ENCODE measurements at places on chromosomes 2 and 18. TPM values are rescaled to one million over a fixed set of nuclear protein-coding genes. Genes with fewer than 3 reads are reported as not detected.
A peak's percentile ranks its signal among the peaks of the same experiment; 100 is the strongest.

DNA sequence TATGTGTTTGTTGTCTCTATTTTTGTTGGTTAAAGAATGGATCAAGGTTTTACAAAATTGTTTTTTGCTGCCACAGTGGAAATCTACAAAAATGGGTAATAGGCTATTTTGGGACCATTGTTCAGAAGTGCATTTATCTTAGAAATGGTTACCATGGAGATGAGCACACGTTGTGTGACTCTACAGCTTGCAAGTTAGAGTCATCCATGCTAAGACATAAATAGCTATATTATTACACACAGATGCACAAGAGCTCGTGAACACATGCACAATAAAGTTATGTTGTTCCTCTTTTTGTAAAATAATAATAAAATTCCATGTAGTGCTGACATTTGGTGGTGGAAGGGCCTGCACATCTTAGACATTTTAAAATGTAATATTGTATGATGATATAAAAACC, 15.5 kb upstream of the DUSP19 start:
- peaks cover 36% of the 10 kb centered on the region for H3K27me3 ChIP-seq
- no peak for DNase-seq
- no peaks in the 10 kb centered on the region for H3K4me1 ChIP-seq
- H3K4me3 ChIP-seq = no peak overlapping the region
- H3K36me3 ChIP-seq = no peaks in the 10 kb centered on the region

DNA sequence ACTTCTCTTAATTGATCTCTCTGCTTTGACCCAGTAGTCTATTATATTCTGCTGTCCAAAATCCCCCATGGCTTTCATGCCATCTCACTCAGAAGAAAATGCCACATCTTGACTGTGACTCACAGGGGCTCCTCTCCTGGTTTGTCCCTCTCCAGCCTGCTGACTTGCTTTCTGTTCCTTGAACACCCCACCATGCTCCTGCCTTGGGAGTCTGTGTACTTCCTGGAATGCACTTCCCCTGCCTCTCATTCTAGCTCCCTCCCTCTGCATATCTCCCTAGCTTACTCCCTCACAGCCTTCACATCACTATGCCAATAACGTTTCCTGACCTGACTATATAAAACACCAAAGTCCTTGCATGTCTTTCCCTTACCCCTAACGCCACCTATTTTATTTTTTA, 167.2 kb downstream of the TRIB2 start:
- H3K4me1 ChIP-seq = peaks cover 7% of the 10 kb centered on the region
- no peaks in the 10 kb centered on the region for H3K27me3 ChIP-seq
- H3K36me3 ChIP-seq = peaks cover 6% of the 10 kb centered on the region
- no peak overlapping the region for H3K4me3 ChIP-seq

- H3K36me3 ChIP-seq = peaks cover 2% of the 10 kb centered on the region
- H3K4me1 ChIP-seq = peaks cover 22% of the 10 kb centered on the region
- H3K27me3 ChIP-seq = no peaks in the 10 kb centered on the region
- no peak for DNase-seq
Observed at GRCh38 chr2:175154661-175155082, 13.3 kb downstream of the ATF2 start.

DNA sequence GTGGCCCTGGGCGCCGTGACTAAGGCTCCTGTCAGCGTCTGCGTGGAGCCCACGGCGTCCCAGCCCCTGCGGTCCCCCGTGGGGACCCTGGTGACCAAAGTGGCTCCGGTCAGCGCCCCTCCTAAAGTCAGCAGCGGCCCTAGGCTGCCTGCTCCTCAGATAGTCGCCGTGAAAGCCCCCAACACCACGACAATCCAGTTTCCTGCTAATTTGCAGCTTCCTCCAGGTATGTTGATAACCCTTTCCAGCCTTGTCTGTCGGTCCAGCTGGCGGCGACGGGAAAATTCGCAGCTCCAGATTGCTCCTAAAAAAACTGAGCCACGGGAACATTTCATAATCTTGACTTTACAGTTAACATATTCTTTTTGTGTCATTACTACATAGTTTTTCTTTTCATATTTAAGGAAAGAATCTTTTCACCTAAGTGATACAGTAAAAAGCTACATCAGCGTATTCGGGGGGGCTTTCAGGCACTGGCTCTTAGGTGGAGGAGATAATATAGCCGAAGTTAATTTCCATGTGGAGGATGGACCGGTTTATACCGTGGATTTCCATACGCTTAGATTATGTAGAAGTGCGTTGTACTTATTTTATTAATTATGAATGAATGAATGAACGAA, 916 bp downstream of the TAF4B start:
- no peak for DNase-seq
- peak overlapping the region; percentile 96 for H3K4me3 ChIP-seq
- no peaks in the 10 kb centered on the region for H3K36me3 ChIP-seq
- H3K27ac ChIP-seq = peak overlapping the region; percentile 92

DNA sequence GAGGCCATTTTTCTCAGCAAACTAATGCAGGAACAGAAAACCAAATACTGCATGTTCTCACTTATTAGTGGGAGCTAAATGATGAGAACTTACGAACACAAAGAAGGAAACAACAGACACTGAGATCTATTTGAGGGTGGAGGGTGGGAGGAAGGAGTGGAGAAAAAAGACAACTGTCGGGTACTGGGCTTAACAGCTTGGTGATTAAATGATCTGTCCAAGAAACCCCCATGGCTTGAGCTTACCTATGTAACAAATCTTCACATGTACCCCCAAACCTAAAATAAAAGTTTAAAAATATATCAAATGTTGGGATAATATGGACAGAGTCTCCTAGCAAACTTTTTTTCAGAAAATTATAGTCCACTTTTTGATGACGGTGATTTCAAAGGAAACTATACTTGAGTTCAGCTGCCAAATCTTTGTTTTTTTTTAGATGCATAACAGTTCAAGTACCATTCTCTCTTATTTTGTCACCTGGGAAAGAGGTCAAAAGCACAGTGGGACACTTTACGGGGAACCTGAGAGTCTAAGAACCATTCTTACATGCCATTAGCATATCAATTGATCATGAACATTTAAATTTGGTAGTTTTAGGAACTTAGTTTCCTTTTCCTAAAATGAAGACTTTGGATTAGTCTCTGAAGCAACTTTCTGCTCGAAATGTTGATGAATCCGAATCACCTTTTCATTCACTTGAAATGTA, 835.0 kb downstream of the NRXN1 start:
- H3K27me3 ChIP-seq = no peaks in the 10 kb centered on the region
- no peaks in the 10 kb centered on the region for H3K4me1 ChIP-seq
- DNase-seq = no peak

DNA sequence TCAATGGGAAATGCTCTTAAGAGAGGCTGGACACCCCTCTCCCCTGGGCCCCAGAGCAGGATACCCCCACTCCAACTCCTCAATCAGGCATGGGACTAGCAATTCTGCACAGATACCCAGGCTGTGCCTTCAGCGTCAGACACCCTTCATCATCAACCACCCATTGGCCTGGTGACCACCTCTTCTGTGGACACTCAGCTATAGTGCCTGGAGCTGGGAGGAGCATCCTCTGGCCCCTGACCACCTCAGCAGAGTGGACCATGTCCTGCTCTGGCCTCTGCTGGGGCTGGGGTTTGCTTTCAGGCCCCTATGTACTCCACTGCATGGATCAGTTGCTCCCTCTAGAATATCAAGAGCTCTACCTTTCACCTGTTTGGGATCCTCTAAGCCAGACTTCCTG, 35.1 kb downstream of the TGFA start:
- H3K4me3 ChIP-seq = no peak overlapping the region
- H3K4me1 ChIP-seq = peaks cover 8% of the 10 kb centered on the region
- no peak for DNase-seq
- H3K27me3 ChIP-seq = no peaks in the 10 kb centered on the region
- no peak overlapping the region for H3K27ac ChIP-seq
- H3K36me3 ChIP-seq = no peaks in the 10 kb centered on the region

GRCh38 chr2:28600181-28600580, 104.3 kb downstream of the PLB1 start:
- DNase-seq = no peak
- H3K4me3 ChIP-seq = no peak overlapping the region
- no peaks in the 10 kb centered on the region for H3K36me3 ChIP-seq
- H3K4me1 ChIP-seq = peaks cover 11% of the 10 kb centered on the region

- H3K27me3 ChIP-seq = no peaks in the 10 kb centered on the region
- H3K36me3 ChIP-seq = peaks cover 9% of the 10 kb centered on the region
- H3K4me3 ChIP-seq = peak overlapping the region; percentile 5
- H3K27ac ChIP-seq = no peak overlapping the region
- no peak for DNase-seq
- H3K4me1 ChIP-seq = peaks cover 31% of the 10 kb centered on the region
Observed at GRCh38 chr2:241146286-241146685, 3.0 kb downstream of the PASK start.

GRCh38 chr2:59594671-59595222, 958.7 kb downstream of the BCL11A start:
- H3K36me3 ChIP-seq = no peaks in the 10 kb centered on the region
- H3K4me1 ChIP-seq = no peaks in the 10 kb centered on the region
- H3K4me3 ChIP-seq = no peak overlapping the region
- no peak overlapping the region for H3K27ac ChIP-seq

DNA sequence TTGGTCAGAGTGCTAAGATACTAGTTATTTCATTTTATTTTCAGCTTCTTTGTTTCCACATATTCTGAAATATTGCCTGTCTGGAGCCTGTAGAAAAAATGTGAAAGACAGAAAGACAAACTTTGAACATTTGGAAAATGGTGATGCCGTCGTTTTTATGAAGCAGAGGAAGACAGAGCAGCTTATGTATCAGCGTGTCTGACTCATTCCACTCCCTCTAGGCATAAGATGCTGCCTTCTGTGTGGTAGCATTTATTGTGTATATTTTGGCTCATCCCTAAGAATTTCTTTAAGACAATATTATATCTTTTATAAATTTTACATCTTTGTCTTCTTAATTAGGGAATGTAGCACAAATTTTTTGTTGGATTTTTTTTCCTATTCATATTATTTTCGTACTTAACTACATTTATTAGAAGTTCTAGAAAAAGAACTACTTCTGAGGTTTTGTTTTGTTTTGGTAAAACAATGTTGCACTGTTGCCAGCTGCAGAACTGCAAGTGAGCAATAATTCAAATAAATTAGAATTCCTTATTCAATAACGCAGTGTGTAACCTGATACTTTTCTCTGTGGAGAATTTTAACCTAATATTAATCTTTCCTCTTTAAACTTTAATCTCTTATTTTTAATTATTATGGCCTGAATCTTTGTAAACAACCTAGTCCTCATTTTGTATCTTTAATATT, 300.4 kb downstream of the ZNF407 start:
- H3K4me1 ChIP-seq = peaks cover 13% of the 10 kb centered on the region
- no peak for DNase-seq
- no peak overlapping the region for H3K4me3 ChIP-seq

GRCh38 chr2:50108245-50108644, 923.7 kb downstream of the NRXN1 start:
- no peak overlapping the region for H3K27ac ChIP-seq
- DNase-seq = no peak
- no peaks in the 10 kb centered on the region for H3K36me3 ChIP-seq
- no peaks in the 10 kb centered on the region for H3K4me1 ChIP-seq
- no peak overlapping the region for H3K4me3 ChIP-seq

DNA sequence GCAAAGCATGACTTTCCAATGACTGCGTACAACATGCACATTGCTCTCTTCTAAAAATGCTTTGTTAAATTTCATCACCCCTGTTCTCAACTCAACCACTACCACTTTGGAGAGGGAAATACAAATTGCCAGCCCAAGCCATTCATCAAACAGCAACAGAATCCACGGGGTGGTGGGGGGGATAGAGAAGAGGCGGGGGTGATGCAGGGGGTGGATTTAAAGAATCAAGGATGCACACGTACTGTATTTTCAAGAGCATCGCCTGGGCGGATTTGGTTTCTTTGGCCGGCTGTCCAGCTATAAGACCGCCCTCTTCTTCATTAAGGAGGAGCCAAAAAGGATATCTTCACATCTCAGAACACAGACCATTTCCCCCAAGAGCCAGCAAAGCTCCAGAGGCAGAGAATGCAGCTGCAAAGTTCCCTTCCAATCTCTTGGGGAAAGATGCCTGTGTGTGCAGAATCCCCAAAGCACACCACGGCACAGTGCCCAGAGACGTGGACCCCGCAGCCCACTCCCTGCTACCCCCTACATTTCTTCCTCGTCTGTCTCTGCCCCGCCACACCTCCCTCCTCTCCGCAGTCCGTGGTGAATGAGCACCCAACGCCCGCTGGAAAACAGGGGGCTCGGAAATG, 977 bp downstream of the SLC8A1 start:
- H3K4me3 ChIP-seq = peak overlapping the region; percentile 72
- no peak for DNase-seq
- no peak overlapping the region for H3K27ac ChIP-seq
- H3K27me3 ChIP-seq = peaks cover 39% of the 10 kb centered on the region
- peaks cover 10% of the 10 kb centered on the region for H3K4me1 ChIP-seq

DNA sequence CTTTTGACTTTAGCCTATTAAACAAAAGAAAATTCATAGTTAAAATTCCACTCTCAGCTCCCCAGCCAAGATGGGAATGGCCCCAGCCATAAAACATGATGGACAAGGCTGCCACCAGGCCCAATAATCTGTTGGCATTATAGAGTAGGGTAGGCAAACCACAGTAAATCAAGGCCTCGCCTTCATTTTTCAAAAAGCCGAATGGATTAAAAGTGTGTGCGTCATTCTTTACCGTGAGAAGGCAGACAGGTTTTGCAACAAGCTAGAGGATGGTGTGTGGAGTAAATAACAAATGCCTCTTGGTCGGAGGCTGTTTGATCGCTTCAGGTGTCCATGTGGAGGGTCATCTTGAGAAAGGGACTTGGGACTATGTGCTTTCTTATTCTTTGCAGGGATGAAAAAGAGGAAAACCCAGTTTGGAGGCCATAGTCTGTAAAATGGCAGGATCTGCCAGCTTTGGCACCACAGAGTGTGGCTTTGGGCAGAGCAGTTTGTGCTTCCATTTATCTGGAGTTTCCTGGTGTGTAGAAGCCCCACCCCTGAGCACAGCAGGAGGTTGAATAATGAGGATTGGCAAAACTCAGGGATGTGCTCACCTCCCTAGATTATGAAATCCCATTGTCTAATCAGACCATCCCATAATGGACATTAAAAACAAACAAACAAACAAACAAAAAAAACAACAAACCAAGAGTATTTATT, 57.1 kb upstream of the ITGB6 start:
- no peaks in the 10 kb centered on the region for H3K36me3 ChIP-seq
- no peak overlapping the region for H3K4me3 ChIP-seq
- peaks cover 5% of the 10 kb centered on the region for H3K27me3 ChIP-seq
- no peak for DNase-seq
- no peak overlapping the region for H3K27ac ChIP-seq
- H3K4me1 ChIP-seq = peaks cover 2% of the 10 kb centered on the region

GRCh38 chr2:27264753-27265535, 2.1 kb upstream of the SLC30A3 start:
- H3K36me3 ChIP-seq = peaks cover 20% of the 10 kb centered on the region
- peaks cover 30% of the 10 kb centered on the region for H3K4me1 ChIP-seq
- H3K27ac ChIP-seq = peak overlapping the region; percentile 82
- peak; percentile 58 for DNase-seq
- peak overlapping the region; percentile 99 for H3K4me3 ChIP-seq
- peaks cover 39% of the 10 kb centered on the region for H3K27me3 ChIP-seq

GRCh38 chr18:28689588-28689987, 512.7 kb upstream of the CDH2 start:
- no peak for DNase-seq
- H3K4me3 ChIP-seq = no peak overlapping the region
- no peaks in the 10 kb centered on the region for H3K27me3 ChIP-seq
- H3K4me1 ChIP-seq = no peaks in the 10 kb centered on the region
- no peaks in the 10 kb centered on the region for H3K36me3 ChIP-seq
- no peak overlapping the region for H3K27ac ChIP-seq

Gene DLX1
- not detected for total RNA-seq

Gene SOS1
- total RNA-seq = 95.5 TPM

Gene ARHGAP28
- total RNA-seq = not detected

Gene LRRC30
- not detected for total RNA-seq

Gene OR6B2
- total RNA-seq = not detected

Gene NCL
- total RNA-seq = 385 TPM

Measured in T-helper 17 cell (primary cell).